ENCODE measurements at places on chromosomes 12 and 14.

DNA sequence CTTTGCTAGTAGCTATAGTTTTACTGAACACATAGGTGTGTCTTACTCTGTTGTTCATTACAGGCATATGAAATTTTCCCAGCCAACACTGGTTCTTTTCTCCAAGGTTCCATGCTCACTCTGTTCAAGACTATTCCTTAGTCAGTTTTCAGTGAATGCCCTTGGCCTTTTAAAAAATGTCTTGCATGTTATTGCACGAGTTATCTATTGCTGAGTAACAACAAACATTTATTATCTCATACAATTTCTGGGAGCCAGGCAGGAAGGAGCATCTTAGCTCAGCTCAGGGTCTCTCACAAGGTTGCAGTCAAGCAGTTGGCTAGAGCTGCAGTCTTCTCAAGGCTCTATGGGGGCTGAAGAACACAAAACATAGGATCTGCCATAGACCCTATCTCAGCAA is 223.5 kb downstream of the BTG1 start:
- DNase-seq, result no peak

DNA sequence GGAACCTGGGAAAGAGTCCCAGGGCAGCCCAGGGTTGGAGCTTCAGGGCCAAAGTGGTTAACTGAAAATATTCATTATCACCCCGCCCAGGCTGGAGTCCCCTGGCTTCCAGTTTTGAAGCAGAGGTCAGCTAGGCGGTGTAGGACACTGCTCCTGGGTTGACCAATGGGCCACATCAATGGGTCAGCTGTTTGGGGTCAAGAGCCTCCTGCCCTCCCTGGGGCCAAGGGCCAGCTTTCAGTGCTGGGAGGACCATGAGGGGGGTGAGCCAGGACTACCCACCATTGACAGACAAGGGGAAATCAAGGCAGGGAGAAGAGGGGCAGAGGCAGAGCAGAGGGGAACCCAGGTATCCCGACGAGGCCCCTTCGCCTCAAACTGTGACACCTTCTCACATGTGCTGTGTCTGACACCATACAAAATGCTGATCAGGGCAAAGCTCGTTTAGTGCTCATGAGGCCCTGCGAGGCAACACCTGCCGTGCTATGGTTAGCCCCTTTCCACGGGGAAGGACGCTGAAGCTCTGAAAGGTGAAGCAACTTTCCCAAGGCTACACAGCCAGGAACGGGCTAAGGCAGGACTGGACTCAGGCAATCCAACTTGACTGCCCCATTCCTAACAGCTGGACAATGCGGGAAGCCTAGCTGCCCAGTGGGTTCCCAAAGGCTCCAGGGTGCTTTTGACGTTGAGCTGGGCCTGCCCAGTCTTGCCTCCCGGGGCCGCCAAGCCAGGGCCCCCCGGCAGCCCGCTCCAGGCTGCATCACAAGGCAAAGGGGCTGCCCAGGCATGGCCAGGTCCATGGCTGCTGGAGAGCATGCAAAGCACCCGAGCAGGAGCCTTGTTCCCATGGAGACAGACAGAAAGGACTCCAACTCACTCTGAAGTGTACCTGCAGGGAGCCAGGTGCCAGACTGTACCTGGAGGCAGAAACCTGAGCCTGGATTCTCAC is 2.0 kb downstream of the SYNE3 start:
- no peak for DNase-seq

GRCh38 chr12:46267825-46268582 is 839 bp downstream of the SLC38A1 start:
- peak; percentile 70 for DNase-seq

GRCh38 chr14:53571641-53572328 is 384.8 kb downstream of the BMP4 start:
- no peak for DNase-seq

- DNase-seq, result no peak
Observed at GRCh38 chr12:124646385-124647230, 79.2 kb upstream of the NCOR2 start.

- no peak for DNase-seq
Observed at GRCh38 chr12:23771240-23771949, 178.1 kb downstream of the SOX5 start.

DNA sequence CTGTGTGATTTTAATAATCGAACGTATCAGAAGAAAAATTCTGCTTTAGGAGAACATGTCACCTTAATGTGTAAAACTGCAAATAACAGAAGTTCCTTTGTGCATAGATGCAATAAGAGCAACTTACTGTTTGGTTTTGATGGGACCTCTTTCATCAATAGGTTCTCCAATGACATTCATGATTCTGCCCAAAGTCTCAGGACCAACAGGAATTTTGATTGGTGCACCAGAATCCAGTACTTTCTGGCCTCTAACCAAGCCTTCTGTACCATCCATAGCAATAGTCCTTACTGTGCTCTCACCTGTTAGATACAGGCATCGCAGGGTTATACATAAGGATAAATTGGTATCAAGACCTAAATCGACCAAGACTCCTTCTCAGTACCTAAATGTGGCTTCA is 1.1 kb downstream of the ATP5F1B start:
- peak; percentile 46 for DNase-seq

DNA sequence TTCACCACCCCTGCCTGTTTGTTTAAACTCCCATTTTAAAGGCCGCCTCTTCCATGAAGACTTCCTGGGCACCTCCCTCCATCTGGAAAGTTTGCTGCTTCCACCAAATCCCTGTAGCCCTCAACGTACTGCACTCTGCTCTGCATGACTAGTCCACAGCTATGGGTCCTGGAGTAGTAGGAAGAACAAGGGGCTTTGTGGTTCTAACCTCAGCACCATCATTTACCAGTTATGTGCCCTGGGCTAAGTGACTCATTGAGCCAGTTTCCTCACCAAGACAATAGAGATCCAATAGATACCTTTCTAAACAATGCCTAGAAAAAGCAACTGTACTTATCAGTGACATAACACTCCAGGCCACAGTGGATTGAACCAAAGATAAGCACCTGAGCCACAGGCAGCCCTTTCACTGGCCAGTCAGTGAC is 8.5 kb upstream of the LTBP2 start:
- DNase-seq, result peak; percentile 100

DNA sequence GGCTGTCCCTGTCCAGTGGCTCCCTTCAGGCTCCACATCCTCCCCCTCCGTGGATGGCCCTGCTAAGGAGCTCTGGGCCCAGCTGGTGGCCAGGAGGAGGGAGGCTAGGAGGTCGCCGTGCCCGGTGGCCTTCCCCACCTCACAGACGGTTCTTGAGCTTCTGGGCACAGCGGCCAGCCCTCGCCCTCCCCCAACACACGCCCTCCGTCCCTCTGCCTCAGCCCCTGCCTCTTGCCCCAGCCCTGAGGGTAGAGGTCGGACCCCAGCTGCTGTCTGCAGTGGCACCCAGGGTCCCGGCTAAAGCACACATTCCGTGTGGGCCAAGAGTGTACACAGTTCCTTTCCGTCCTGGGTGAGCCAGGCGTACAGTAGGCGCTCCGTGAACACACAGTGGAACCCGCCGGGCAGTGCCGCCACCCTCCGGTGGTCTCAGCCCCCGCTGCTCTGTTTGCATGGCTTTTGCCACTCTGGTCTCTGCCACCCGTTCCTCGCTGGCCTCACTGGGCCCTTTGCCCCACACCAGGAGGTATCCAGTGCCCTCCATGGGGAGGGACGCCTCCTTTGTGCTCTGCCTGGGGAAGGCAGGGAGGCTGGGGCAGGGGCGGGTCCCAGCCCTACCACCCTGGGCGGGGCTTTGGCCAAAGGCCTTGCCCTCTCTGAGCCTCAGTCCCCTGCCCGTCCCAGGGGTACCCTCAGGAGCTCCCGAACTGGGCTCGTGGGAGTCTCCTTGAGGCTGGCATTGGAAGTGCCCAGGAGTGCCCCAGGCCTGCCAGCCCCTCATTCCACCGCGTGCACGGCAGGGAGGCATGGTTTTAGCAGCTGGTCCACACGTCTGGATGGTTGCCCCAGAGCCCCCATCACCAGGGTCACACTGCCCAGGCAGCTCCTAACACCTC is 13.0 kb downstream of the TRMT61A start:
- no peak for DNase-seq

DNA sequence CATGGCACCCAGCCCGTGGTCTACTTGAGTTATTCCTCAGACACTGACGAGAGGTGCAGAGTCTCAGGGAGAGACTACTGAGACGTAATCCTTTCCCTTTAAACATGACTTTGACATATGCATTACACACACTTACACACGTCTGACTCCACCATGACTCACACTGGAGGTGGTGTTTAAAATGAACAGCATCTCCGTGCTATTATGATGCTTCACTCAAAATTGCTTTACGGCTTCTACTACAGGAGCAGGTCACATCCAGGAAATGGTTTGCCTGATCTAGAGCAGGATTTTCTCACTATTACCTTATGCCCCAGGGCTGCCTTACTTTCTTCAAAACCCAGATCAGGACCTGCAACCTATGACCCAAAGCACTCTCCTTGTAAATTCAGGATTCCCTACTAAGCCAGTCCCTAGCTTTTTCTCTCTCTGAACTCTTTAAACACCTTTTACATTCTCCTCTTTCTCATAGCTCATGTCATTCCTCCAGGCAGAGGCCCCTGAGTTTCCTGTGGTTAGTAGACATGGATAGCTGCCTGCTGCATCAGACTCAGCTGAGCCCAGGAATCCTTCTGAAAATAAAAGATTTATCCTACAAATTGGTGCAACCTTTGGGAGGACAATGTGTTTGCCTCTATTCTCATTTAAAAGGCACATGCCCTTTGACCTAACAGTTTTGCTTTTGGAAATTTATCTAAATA is 31.2 kb downstream of the TMCC3 start:
- DNase-seq, result peak; percentile 99

DNA sequence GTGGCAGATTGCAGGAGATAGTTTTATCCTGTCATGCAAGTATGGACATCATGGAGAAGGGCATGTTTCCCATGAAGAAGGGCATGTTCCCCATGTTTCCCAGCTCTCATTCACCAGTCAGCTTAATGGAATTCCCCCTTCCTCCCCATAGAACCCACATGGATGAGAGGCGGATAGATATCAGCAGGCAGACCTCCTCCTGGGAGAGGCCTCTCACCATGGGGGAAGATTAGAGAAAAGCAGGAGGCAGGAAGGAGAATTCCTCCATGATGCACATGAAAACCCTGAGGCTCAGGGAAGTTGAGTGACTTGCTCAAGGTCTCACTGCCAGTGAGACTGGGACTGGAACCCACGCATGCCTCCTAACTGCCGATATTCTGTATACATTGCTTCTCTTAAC is 92.9 kb upstream of the FOXN3 start:
- peak; percentile 73 for DNase-seq

DNA sequence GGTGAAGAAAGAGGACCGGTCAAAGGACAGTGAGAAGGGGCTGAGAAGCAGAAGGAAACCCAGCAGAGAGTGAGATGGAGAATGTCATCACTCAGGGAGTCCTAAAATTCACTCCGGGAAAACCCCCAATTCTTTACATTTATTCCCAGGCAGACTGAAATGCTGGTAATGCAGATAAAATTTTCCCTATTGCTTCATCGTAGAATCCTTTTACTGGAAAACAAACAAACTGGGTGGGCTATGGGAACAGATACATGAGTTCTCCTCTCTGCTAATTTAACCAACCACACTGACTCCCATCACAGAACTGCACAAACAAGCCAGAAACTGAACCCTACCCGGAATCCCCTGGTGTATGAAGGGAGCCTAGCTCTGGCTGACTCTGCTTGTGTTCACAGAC is 20.9 kb downstream of the HEBP1 start:
- peak; percentile 15 for DNase-seq

DNA sequence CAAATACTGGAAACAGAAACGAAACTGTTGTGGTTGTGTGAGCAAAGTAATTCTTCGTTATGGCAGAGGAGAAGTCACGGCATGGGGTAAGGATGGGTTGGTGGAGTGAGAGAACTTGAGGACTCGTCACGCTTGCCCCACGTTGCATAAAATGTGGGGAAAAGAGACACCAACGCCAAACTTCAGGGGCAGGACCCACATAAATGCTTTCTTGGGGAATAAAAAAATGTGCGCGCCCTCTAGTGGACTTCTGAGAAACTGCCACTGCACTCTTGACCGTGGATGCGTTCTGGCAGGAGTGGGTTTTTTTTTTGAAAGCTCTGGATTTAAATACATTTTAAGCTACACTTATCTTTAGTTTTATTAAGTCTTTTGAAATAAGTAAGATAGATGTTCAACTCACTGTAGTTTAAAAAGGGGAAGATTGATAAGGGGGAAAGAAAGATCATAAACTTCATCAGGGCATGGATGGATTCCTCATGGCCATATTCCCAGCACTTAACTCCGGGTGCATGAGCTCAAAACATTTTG is 4.1 kb upstream of the IGF1 start:
- peak; percentile 59 for DNase-seq

GRCh38 chr12:124939421-124940142 is 25.1 kb upstream of the UBC start:
- DNase-seq, result peak; percentile 96

DNA sequence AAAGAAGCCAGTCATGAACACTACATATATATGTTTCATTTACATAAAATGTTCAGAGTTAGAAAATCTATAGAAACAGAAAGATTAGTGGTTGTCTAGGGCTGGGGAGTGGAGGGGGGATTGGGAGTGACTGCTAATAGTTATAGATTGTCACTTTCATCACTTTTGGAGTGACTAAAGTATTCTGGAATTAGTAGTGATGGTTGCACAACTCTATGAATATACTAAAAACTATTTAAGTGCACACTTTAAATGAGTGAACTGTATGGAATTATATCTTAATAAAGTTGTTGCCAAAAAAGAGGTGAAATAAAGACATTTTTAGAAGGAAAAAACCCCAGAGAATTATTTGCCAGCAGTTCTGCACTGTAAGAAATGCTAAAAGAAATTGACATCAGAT is 9.5 kb downstream of the CATSPERB start:
- DNase-seq, result no peak

GRCh38 chr12:51323966-51324895 is at the start of gene BIN2:
BIN2 (minus strand) TSS chr12:51324174; CDS start chr12:51324102, 72 bp downstream.
- no peak for DNase-seq

GRCh38 chr14:80944861-80945617 is 3.5 kb upstream of the CEP128 start:
- peak; percentile 43 for DNase-seq

- DNase-seq, result no peak
Observed at GRCh38 chr14:23568021-23568599, 519 bp upstream of the AP1G2 start.

DNA sequence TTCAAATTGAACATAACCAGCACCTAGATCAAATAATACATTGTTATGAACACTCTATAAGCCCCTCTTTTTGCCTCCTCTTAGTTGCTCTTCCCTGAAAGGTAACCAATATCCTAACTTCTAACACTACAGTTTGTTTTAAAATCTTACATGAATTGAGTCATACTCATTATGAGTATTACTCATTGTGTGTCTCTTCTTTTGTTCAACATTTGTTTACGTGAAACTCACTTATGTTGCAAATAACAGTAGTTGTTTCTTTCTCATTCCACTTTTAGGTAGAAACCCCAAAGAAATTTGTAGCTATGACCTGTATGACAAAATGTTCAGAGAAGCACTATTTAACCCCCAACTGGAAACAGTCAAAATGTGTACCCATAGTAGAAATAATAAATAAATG is 6.6 kb downstream of the LRRC9 start:
- peak; percentile 30 for DNase-seq

- no peak for DNase-seq
Observed at GRCh38 chr12:110640275-110641025, 26.5 kb downstream of the TCTN1 start.

Measured in ELR (cell line).